ENCODE measurements at places on chromosomes 4 and X. TPM values are rescaled to one million over a fixed set of nuclear protein-coding genes. Genes with fewer than 3 reads are reported as not detected.

- peak; percentile 4 for DNase-seq
These were observed 214.6 kb upstream of the GALNT7 start for GRCh38 chr4:172953896-172954568.

MGARP gene
- 2.4 TPM for total RNA-seq

DNA sequence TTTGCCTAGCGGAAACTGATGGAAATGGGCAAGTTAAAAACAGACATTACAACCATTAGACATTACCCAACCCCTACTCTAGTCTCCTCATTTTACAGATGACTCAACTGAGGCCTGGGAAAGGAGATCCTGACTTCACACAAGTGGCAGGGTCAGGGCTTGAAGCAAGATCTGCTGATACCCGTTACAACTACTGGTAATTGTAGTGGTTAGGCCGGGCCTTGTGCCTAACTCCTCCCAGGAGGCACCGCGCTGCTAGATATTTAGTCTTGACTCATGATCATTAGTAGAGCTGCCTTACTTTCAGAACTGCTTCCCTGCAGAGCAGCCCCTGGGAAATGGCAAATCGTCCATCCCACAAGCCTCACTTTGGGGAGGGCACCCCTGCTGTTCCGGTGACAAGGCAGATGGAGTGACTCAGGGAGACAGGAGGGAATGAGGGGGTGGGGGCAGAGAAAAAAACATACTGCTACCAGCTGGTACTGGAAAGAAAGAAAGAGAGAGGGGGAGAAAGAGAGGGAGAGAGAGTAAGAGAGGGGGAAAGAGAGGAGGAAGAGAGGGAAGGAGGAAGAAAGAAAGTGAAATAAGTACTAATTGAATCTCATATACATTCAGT, 12.2 kb downstream of the ARHGEF6 start:
- peak; percentile 93 for DNase-seq

GRCh38 chrX:53089224-53089842, 4.6 kb upstream of the KANTR start:
- peak; percentile 76 for DNase-seq

DNA sequence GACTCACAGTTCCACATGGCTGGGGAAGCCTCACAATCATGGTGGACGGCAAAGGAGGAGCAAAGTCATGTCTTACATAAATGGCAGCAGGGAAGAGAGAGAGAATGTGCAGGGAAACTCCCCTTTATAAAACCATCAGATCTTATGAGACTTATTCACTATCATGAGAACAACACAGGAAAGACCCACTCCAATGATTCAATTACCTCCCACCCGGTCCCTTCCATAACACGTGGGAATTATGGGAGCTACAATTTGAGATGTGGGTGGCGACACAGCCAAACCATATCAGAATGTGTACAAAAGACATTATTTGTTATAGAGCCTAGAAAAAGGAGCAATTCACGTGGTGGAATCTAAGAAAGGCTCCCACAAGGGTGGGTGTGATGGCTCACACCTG, 10.8 kb upstream of the HERC6 start:
- DNase-seq = no peak

C4orf50 gene
- not detected for total RNA-seq

MAGEA2 gene
- not detected for total RNA-seq

GRCh38 chr4:46927201-46927600, 18.2 kb upstream of the COX7B2 start:
- no peak for DNase-seq

DNA sequence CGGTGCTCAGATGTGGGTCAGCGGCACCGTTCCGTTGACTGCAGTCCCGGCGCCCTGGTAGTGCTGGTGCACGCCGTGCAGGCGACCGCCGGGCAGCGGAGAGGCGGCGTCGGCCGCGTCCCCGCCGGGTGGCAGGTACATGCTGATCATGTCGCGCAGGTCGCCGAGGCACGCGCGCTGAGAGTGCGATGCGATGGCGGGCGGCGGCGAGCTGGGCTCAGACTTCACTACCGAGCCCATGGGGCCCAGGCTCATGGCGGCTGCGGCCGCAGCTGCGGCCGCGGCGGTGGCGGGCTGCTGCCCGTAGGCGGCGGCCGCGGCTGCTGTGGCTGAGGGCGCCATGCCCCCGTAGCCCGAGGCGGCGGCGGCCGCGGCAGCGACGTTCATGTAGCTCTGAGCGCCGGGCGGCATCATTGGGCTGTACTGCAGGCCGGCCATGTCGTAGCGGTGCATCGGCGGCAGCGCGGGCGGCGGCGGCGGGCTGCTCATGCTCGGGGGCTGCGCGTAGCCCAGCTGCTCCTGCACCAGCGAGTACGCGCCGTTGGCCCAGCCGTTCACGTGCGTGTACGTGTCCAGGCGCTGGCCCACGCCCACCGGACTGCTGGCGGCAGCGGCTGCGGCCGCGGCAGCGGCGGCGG, 1.0 kb downstream of the SOX3 start:
- DNase-seq = peak; percentile 48

TRPC3 gene
- total RNA-seq = 0.22 TPM

DNA sequence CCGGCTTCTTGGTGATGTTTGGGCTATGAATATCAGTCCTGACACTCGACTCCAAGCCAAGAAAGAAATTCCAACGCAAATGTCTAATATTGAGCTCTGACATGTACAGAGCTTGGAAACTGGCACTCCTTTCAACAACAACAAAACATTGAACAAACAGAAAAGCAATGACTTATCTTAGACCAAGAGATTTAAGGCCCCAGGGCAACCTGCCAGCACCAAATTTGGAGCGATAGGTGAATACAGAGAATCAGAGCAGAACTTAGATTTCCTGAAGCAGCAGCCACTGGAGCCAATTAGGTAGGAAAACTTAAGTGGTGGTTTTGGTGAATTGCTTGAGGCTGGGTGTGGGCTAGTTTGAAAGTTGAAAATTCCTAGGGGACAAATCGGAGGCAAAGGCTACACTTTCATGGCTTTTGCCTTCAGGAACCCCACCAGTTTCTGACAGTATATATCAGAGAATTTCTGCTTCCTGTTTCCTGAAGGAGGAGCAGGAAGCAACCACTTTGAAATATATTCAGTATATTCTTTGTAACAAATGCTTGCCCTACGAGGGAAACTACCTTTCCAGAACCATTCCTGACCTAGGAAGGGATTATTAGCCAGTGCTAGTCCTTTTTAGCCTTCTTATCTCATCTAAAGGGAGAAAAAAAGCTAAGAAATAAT, 10.1 kb upstream of the FMR1 start:
- DNase-seq = no peak

JCHAIN gene
- 3.0 TPM for total RNA-seq

- DNase-seq = peak; percentile 59
These were observed 147.6 kb upstream of the DIPK2B start for GRCh38 chrX:45348296-45348695.

GRCh38 chrX:104522386-104522785, 43.6 kb upstream of the IL1RAPL2 start:
- DNase-seq = no peak

- DNase-seq = peak; percentile 12
These were observed 196.9 kb upstream of the BANK1 start for GRCh38 chr4:101593666-101594065.

DNA sequence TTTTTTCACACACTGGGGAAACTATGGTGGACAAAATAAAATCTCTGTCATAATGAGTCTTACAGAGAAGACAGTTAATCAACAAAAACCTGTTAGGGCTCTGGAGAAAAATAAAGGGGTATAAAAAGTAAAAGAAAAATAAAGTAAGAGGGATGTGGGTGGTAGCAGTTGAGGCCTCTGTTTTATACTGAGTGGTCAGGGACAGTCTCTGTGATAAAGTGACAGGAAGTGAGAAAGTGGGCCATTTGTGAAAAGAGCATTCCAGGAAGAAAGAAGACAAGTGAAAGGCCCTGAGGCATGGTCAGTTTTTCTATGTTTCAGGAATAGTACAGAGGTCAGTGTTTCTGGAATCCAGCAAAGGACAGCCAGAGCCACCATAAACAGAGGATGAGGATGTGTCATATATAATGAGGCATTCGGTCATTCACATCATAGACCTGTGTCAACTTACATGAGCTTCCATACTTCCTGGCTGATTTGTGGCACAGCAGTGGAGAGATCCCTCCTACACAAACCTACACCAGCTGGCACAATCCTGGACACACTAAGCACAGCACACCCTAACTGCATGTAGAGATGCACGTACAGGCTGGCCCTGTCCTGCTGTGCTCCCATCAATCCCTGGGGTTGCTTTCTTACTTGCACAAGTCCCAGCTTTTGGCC, 64.4 kb upstream of the NAP1L5 start:
- no peak for DNase-seq

DNA sequence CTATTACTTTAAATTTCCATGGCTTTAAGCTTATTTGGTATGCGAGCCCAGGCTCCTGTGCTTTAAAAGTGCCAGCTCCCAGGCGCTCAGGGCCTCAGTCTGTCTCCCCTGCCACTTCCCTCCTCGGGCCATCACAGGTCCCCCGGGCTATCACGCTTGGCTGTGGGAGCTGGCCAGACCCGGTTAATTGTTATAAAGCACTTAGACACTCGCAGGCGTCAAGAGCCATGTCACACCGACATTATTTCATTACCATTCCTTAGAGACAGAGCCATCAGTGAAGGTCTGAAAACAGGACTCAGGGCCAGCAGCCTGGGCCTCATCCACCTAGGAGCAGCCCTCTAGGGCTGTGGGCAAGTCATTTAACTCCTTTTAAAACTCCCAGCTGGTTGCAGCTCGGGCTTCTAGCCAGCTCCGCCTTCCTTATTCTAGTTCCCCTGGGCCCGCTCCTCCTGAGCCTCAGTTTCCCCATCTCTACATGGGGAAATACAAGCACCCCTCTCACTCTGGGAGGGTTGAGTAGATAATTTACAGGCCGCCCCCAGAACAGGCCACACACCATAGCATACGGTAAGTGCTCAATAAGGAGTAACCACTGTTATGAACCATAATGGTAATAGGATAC, 99.0 kb downstream of the HMX1 start:
- no peak for DNase-seq

- no peak for DNase-seq
These were observed 126.2 kb upstream of the ZDHHC15 start for GRCh38 chrX:75648803-75649588.

DNA sequence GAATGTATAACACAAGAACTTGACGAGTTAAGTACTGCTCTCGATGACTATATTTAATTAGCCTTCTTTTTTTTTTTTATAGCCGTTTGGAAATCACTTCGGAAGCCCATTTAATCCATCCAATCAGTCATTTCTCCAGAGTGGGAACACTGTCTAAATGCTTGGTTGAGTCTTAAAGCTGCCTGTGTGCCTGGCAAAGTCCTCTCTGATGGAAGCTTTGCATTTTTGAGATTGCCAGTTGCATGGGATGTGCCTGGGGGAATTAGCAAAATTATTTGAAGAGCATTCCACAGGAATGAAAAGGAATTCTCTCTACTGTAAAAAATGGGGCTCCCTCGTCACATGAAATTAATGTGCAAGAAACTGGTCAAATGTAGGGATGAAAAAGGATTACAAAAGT, 398.8 kb upstream of the RPS6KA3 start:
- peak; percentile 40 for DNase-seq

DNA sequence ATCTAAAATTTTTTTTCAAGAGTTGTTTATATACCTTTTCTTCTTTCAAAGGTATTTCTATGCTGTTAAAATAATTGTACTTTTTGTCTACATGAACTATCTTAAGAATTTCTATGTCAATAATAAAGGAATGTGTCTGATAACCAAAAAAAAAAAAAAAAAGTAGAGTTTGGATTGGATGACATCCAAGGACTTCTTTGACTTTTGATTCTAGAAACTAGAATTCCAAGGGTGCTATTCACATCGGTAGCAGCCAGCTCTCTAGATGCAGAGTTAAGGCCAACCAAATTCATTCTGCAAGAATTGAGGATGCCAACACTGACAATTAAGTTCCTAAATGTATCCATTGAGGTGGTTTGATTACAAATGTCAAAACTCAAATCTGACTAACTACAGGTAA, 42.0 kb upstream of the PRKG2 start:
- DNase-seq = peak; percentile 56

- no peak for DNase-seq
These were observed 9.4 kb downstream of the FAM53A start for GRCh38 chr4:1674682-1675081.

TRAM1L1 gene
- 2.3 TPM for total RNA-seq

CXCL11 gene
- total RNA-seq = not detected

All from GM23248 (cell line).